ENCODE measurements at places on chromosomes 1 and 21.
A peak's percentile ranks its signal among the peaks of the same experiment; 100 is the strongest.

DNA sequence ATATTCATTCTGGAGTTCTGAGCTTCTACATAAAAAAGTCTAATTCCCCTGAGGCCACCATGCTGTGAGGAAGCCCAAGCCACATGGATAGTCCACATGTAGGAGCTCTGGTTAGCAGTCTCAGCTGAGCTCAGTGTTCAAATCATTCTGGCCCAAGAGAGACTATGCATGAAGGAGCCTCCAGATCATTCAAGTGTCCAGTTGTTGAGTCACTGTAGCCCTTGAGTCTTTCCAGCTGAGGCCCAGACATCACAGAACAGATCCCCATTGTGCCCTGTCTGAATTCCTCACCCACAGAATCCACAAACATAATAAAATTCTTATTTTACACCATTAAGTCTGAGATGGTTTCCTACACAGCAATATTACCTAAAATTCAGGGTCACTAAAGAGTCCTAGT lies 107.0 kb upstream of the NGF start:
- DNase-seq: no peak

DNA sequence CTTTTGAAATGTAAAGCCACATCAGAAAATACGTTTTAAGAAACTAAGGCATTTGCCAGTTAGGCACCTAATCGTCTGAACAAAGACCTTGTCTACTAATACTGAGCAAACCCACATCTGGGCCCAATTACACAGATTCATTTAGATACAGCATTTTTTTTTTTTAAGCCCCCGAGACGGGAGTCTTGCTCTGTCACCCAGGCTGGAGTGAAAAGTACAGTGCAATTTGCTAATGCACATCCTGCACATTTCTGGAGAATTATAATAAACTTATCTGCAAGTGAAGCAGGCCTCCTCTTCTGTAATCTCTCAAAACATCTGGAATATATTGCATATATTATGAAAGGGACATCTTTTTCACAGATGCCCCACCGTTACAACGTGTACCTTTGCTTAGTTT lies 3.3 kb downstream of the RSRP1 start:
- DNase-seq: no peak

GRCh38 chr1:109971559-109971958 lies 13.0 kb upstream of the AHCYL1 start:
- DNase-seq: no peak

GRCh38 chr1:199723250-199723956 lies 304.1 kb upstream of the NR5A2 start:
- no peak for DNase-seq

DNA sequence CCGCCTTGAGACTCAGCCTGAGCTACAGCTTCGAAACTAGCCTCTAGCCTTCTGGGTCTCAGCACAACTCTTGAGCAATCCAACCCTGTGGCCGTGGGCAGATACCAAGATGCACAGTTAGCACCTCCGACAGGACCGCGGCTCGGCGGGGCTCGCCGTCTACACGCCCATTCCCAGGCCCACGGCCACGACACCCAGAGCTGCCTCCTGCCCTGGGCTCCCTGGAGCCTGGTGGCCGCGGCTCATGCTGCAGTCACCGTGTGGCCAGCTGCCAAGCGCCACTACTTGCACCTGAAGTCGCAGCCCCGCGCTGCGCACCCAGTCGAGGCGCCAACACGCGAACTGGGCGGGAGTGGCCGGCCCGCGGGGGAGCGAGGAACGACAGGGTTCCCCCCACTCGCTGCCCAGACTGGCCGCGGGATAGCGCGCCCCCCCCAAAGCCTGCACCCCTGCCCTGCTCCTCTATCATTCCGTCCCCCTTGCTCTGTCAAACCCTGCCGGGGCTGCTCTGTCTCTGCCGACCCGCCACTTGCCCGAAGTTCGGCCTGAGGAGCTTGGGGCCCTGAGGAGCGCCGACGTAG lies 729 bp upstream of the CDCA8 start:
- no peak for DNase-seq

- DNase-seq: no peak
These were observed 7.3 kb upstream of the APP start for GRCh38 chr21:26177746-26178426.

DNA sequence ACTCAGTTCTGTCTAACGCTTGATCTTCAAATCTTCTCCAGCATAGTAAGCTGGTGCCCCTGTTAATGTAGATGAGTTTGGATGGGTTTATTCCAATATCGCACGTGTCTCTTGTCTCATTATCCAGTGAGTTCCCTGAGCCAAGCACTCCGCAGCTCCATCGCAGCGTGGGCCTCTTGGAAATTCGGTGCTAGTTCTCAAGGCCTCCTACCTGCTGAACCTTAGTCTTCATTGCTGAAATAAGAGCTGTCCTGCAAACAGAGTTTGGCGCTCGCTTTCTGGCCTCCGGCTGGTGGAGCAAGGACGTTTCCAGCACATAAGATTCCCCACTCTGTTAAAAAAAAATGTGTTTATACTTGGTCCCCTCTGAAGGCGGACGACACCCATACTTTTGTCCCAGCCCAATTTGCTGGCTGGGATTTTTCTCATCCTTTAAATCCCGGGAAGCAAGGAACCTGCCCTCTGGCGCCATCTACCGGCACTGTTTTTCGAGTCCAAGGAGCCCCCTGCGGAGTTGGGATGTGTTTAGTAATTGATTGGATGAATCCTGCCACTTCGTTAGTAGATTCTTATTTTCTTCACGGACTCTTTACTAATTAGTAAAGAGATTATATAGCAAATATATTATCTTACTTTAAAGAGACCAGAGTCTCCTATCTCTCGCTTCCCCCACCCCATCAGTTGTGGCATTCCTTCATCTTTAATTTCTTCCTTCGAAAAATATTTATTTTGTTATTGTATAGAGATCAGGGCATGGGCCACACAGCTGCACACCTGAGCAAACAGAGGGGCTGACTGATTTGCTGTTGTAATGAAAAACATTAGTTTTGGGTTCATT lies 14.7 kb downstream of the JUN start:
- peak; percentile 74 for DNase-seq

DNA sequence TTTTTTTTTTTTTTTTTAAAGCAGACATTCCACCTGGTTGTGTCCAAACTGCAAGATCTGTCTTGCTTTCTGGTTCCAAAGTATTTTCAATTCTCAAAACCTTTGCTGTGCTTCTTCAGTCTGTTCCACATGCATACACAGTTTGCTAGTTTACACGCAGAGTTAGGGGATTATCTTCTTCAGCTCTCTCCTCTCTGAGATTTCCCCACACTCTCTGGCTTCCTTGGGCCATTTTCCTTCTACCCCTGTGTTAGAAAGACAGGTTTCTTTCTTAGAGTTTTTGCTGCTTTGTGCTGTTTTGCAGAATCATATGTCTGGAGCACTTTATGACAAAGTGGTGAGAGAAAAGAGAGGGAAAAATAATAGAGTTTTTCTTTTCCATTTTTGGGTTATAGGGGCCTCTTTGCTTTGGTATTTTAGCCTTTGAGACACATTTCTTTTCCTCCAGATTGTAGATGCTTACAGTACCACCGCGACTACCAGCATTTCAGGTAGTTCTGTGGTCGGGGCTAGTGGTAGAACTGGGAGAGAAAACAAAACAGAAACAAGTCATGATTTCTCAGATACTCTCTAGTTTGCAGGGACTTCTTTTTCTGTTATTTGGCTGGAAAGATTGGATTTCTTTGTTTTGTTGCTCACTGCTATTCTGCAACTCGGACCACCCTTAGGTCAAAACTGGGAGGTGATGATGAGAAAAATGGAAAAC lies 66.3 kb downstream of the RABGAP1L start:
- DNase-seq: no peak

DNA sequence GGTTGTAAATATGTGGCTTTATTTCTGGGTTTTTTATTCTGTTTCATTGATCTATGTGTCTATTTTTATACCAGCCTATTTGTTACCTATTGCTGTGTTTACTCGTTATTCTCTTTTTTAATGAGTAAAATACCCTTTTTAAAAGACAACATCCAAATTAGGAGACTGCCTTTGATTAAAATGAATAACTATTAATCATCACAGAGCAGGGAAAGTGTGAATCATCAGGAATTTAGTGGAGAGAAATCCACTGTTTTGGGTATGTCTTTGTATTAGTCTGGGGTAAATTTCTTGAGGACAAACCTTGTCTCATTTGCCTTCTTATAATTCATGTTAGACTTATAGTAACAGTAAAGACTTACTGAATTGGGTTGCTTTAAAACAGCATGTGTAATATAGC lies 12.1 kb downstream of the DISC1 start:
- no peak for DNase-seq

- DNase-seq: peak; percentile 29
These were observed 217.2 kb upstream of the C1orf105 start for GRCh38 chr1:172203135-172203823.

DNA sequence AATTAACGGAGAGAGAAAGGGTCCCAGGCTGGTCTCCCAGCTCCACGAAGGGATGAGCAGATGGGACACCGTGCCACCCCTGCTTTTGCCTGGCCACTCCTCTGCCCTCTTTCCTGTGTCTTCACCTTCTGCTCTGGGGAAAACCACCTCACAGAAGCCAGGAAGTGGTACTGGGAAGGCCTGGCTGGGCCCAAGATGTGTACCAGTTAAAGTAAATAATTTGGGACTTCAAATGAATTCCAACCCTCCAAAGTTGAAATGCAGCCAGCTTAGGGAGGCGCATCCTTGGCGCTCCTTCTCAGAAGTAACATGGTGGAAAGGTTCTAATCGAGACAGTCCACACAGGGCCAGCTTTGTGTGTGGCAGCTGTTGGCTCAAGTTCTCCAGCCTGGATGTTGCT lies 45.7 kb downstream of the MAP3K21 start:
- DNase-seq: no peak

DNA sequence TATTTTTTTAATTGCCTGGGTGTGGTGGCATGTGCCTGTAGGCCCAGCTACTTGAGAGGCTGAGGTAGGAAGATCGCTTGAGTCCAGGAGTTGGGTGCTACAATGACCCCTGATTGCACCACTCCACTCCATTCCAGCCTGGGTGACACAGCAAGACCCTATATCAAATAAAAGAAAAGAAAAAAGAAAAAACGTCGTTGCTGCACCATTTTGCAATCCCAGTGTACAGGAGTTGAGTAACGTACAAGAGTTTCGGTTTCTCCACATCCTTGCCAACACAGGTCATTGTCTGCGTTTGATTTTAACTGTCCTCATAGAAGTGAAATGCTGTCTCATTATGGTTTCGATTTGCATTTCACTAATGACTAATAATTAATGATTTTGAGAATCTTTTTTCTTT lies 7.9 kb downstream of the ZNF684 start:
- DNase-seq: no peak

DNA sequence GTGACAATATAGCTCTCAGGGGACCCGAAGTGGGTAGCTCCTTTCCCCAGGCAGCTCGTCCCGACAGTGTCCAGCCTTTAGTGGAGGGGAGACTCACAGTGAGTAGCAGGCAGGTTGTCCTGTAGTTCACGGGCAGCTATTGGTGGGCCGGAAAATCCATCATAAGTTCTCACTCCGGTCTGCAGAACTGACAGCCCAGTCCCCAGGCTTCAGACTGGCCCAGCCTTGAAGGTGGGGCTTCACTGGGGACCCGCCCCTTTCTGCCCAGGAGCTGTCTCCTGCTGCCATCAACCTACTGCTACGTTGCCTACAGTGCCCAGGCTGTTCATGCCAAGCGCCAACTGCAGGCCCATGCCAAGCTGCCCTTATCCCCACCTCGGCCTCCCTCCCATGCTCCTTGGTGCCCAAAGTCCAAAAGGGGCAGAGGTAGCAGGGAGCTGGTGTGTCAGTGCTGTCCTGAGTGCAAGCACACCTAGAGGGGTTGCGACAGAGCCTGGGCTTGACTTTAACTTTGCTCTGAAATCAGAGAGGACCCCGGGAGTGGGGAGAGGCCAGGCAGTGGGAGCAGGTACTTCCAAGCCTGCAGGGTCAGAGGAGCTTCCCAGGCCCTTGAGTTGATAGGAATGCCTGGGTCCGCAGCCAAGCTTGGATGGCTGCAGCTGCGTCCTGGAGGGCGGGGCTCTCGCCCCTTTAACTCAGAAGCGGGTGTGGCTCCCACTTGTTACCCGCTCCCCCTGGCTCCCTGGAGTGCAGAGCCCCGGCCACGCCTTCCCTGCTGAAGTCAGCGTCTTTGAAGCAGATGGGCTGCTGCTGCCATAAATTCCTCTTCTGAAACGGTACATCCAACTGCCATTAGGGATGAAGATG lies 1144.3 kb upstream of the NCAM2 start:
- peak; percentile 12 for DNase-seq

- no peak for DNase-seq
These were observed 13.5 kb downstream of the MORN1 start for GRCh38 chr1:2377751-2378440.

GRCh38 chr1:21622466-21623315 lies 46.5 kb downstream of the RAP1GAP start:
- peak; percentile 98 for DNase-seq

DNA sequence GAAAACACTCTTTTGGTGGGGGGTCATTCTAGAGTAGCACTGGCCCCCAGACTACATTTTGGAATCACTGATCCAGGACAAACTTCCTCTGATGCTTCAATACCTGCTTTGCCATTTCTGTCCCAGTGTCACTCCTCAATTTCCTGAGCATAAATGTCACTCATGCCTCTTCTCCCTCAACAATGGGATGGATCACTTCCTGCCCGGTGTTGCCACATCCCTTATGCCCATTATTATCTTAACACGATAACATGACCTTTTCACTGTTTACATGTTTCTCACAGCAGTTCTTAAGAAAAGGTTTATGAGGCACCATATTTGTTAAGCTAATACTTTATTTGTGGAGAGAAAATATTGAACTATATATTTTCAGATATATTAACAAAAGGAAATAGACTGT lies 3.9 kb upstream of the ITLN1 start:
- DNase-seq: no peak

DNA sequence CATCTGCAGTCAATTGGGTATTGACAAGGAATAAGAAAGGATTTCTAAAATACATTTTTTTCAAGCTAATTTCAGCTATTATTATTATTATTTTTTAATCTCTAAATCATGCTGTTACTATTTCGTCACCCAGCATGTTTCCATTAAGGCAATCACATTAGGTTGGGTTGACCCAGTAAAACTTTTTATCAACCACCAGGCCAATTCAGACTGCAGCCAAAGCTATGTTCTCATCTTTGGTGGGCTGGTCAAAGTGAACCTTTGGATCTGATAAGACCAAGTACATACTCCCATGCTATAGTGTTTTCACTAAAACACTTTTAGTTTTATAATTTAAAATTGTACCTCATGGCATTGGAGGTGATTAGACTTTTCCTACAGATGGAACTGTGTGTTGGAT lies 198.6 kb downstream of the PBX1 start:
- DNase-seq: no peak
